NCI-H1694 (cell line): ENCODE measurements at places on chromosomes 7 and 10.
A peak's percentile ranks its signal among the peaks of the same experiment; 100 is the strongest.

GRCh38 chr7:84258628-84259027 lies 64.0 kb upstream of the SEMA3A start:
- no peak for DNase-seq

GRCh38 chr7:88881136-88881535 lies 85.6 kb upstream of the TEX47 start:
- DNase-seq = no peak

- no peak for DNase-seq
Measured at GRCh38 chr7:2802101-2802500, 42.0 kb downstream of the GNA12 start.

- peak; percentile 9 for DNase-seq
Measured at GRCh38 chr10:101902820-101903145, 59.2 kb upstream of the KCNIP2 start.

GRCh38 chr10:6979371-6979770 lies 399.3 kb upstream of the PRKCQ start:
- no peak for DNase-seq

DNA sequence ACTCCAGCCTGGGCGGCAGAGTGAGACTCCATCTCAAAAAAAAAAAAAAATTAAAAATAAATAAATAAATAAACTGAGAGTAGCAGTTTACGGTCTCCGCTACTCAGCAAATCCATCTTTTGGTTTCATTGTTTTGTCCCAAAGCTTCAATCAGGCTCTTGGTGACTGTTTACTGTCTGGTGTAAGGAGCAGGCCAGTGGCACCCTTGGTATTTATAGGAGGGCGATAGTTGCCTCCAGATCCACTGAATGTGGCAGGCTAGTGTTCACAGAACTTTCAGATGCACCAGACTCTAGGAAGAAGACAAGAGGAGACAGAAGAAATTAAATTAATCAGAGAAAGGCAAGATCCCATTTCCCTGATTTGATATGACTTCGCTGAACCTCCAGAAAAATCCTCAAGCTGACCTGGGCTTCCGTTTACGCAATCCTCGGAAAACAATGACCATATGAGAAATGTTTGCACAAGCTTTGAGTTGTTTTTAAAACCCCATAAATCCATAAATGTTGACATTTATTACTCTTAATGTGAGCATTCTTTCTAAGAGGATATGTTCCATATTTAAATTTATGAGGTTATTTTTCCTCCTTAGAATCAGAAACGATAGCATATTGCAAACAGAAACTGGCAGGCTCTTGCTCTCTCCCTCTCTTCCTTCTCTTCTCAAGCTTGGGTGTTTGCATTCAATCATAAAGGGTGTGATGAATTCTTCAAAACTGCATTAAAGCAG lies 7.1 kb upstream of the MUC3A start:
- no peak for DNase-seq

- DNase-seq = no peak
Measured at GRCh38 chr7:118324790-118325449, 100.4 kb downstream of the ANKRD7 start.

GRCh38 chr10:36066850-36067249 lies 424.8 kb upstream of the FZD8 start:
- no peak for DNase-seq

GRCh38 chr7:137846827-137847567 lies at the start of gene DGKI:
Gene DGKI, minus strand, starts transcription at chr7:137846974.
- no peak for DNase-seq

- DNase-seq = no peak
Measured at GRCh38 chr7:8109196-8110022, 140.8 kb downstream of the GLCCI1 start.

DNA sequence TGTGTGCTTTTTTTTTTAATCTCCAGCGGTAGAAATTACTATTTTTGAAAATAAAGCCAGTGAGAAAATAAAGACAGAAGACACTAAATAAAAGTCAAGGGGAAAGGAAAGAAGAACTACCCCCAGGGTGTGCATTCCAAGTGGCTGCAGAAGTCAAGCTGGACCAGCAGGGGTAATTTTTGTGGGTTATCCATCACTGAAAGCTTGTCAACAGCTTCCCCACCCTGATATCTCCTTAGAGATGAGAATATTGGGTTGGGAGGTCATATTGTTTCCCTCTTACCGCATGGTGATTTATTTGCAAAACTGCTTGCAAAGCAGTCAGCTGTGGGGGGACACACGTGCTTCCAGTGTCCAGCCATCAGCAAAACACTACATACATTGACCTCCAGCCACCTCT lies 46.4 kb downstream of the FAM107B start:
- no peak for DNase-seq

DNA sequence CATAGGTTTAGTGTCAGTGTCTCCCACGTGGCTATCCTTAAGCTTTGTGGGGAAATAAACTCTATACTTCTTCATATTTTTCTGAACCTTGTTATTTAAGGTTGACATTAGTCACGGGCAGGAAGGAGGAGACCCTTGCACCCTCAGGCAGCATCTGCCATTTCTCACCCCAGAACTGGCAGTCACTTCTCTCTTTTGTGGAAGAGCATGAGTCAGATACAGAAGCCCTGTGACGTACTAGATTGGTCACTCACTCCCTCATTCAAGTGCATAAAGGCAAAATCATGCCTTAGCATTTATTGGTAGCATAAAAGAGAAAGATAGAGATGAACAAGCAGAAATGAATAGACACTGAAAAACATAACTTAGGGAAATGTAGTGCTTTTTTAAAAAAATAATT lies 206.0 kb upstream of the MDFIC start:
- DNase-seq = no peak

DNA sequence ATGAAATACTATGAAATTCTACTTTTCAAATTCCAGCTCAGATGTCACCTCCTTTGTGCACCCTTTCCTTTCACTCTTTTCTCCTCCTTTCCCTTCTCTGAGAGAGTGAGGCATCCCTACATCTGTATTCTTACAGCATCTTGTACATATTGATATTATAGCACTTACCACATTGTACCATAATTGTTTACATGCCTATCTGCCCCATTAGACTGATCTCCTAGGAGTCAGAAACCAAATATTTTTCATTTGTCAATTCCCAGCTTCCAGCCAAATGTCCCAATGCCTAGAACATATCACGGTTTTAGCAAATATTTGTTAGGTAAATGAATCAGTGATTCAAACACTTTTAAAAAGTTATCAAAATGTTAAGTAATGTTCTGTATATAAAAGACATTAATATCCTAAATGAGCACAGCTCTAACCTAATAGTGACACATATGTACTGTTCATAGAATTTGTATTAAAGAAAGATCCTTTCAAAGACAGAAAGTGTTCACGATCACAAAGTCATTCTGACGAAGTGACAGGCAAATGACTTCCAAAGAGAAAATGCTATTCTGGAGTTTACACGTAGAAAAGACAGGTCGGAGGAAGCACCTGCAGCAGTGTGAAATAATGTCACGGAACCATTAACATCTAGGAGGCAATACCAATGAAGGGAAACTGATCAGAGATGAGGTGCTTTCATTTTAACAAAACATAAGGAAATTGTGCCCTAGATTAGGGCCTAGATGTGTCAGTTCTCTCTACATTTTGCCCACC lies 774.2 kb downstream of the MAGI2 start:
- DNase-seq = no peak

GRCh38 chr7:43302211-43302711 lies 189.8 kb downstream of the HECW1 start:
- no peak for DNase-seq

- no peak for DNase-seq
Measured at GRCh38 chr7:37112876-37113275, 335.8 kb downstream of the ELMO1 start.

GRCh38 chr10:96606216-96606615 lies 19.4 kb upstream of the TM9SF3 start:
- DNase-seq = no peak

GRCh38 chr10:32190890-32191491 lies 134.8 kb upstream of the KIF5B start:
- peak; percentile 50 for DNase-seq

- DNase-seq = no peak
Measured at GRCh38 chr7:122970740-122971725, 24.5 kb downstream of the TAS2R16 start.

DNA sequence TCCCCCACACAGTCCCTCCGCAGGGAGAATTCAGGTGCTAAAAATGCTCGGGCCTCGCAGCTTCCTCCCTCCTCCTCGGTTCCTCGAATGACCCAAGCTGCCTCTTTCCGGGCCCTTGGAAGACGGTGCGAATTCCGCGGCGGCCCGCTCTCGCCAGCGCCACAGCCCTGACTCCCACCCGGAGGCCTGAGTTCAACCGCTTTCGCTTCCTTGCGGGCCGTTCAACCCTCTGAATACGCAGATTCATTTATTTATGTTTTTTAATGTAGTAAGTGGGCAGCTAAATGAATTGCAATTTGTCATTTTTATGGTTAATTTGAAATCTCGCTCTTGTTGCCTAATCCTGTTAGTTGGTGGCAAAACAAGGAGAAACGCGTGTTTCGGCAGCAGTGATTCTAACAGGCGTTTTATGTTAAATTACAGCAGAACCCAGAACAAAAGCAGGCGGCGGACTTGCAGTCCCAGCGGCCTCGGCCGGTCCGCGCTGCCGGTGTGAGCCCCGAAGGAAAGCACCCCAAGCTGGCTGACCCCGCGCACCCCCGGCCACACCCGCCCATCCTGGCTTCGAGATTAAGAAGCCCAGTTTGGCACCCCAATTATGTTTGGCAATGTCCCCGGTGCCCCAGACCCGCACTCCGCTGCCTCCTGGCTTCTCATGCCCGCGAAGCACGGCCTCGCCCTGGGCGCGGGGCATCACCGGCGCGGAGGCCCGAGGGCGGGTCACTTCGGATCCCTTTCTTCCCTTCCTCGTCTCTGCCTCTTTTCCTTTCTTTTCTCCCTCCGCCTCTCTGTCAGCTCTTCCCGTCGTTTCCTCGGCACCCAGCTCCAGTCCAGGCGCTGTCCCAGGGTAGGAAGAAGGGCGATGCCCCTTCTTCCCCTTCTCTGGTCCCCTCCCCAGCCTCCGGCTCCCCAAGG lies 75.9 kb downstream of the INSIG1 start:
- DNase-seq = no peak

GRCh38 chr10:33005322-33006301 lies 47.6 kb upstream of the ITGB1 start:
- DNase-seq = peak; percentile 63

- no peak for DNase-seq
Measured at GRCh38 chr10:72851509-72851908, 42.0 kb upstream of the OIT3 start.

GRCh38 chr7:131683536-131684125 lies 127.2 kb upstream of the PODXL start:
- DNase-seq = no peak

- DNase-seq = no peak
Measured at GRCh38 chr7:98703916-98704315, 86.8 kb downstream of the NPTX2 start.

- DNase-seq = no peak
Measured at GRCh38 chr10:84269773-84270172, 24.9 kb downstream of the RGR start.

DNA sequence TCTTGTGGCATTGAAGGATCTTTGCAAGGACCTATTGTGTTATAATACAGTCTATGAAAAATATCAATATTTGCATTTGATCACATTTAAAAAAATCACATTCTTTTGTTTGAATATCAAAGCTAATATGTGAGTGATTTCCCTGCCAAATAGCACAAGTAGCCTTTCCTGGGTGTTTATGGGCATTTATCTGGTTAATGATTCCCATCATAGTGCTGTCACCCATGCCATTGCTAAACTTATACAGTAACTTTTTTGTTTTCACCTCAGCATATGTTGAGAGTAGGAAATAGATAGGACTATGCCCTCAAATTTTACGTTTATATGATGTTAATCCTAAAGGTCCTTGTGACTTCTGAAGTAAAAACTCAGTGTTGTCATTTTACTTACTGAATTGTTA lies 136.9 kb downstream of the CFTR start:
- no peak for DNase-seq

DNA sequence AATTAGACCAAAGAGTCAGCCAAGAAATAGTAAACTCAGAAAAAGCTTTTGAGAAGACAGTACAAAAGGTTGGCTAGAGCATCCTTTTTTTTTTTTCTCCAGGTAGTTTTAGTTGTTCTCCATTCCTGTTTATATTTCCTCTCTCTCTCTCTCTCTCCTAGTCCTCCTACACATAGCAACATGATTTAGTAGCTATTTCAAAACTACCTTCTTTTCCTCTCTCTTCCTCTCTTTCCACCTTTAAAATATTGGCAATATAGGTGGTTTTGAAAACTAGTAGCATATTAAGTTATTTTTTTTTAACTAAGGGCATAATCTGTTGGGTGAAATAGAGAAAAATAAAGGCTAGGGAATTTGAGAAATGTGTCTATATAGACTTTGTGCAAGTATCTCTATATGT lies 5.0 kb downstream of the SKIDA1 start:
- DNase-seq = no peak

GRCh38 chr10:131024259-131025131 lies 287.0 kb downstream of the TCERG1L start:
- DNase-seq = no peak

GRCh38 chr7:82507976-82508677 lies 64.5 kb upstream of the CACNA2D1 start:
- DNase-seq = no peak

DNA sequence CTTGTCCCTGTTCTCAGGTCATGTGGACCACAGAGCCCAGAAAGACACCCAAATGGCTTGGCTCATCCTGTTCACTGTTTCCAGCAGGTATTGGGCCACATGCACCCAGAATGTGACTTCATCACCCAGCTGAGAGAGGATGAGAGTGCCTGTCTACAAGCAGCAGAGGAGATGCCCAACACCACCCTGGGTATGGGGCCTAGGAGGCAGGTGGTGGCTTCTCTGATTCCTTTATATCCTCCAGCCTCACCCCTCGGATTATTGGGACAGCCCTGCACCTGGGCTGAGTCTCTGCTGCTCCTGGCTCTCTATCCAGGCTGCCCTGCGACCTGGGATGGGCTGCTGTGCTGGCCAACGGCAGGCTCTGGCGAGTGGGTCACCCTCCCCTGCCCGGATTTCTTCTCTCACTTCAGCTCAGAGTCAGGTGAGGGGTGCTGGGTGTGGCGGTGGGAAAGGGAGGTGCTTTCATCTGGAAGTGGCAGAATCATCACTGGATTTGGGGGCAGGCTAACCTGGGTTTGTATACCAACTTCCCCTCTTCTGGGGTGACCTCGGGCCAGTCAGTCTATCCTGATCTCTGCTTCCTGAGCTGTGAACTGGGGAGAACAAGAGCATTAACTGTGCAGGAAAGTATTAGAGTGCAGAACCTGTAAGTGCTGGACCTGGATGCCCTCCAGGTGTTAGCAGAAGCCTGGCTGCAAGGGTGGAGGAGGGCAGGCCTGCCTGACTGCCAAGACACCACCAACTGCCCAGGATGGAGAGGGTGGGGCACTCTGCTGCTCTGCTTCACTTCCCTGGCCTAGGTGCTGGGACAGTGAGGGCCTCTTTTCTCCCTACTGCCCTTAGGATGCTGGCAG lies 5.2 kb downstream of the GHRHR start:
- DNase-seq = no peak

GRCh38 chr10:106242301-106242700 lies 922.2 kb downstream of the SORCS1 start:
- DNase-seq = no peak

GRCh38 chr10:124974131-124974530 lies 32.2 kb downstream of the ZRANB1 start:
- DNase-seq = no peak
